ENCODE measurements at places on chromosomes 5 and 9.

GRCh38 chr5:135034963-135035677, 1.1 kb upstream of the PITX1 start:
- DNase-seq: no peak

- DNase-seq: no peak
These were observed 6.4 kb downstream of the ABLIM3 start for GRCh38 chr5:149147676-149148075.

DNA sequence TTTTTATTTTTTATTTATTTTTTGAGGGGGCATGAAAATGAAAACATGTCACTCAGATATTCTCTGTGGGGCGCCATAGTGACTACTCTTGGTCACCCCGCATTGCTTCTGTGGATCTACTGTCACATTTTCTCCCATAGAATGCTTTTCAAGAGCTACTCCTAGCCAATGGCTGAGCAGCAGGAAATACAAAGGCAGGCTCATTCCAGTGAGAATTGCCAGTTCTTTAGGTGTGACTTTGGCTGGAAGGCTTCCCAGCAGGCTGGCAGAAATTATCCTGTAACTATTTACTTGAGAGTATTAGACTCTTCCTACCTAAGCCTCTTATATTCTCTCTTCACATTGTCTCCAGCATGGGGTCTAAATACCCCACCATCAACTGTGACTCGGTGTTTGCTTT, 21.0 kb upstream of the PTPRD start:
- DNase-seq: no peak

DNA sequence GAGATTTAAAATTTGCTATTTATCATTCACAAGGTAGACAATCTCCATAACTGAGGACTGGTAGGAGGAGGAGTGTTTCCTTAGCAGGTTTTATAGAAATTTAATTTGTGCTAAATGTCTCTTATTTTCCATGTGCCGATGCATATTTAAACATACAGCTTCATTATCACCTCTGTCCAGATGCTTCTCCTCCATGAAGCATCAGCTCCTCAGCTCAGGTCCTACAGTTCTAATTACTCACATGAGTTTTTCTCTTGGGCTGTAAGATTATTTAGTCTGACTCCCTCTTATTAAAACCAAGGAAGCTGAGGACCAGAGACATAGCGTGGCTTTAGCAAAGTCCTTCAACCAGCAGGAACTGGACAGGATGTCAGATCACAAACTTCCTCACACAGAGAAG, 300.2 kb upstream of the PANK3 start:
- DNase-seq: no peak

GRCh38 chr5:149504677-149505076, 46.6 kb downstream of the CSNK1A1 start:
- no peak for DNase-seq

GRCh38 chr5:169024421-169024820, 276.5 kb downstream of the SLIT3 start:
- no peak for DNase-seq

- no peak for DNase-seq
These were observed 26.8 kb downstream of the C5orf15 start for GRCh38 chr5:133941456-133942196.

- no peak for DNase-seq
These were observed 343.2 kb upstream of the DAP start for GRCh38 chr5:11104210-11104609.

DNA sequence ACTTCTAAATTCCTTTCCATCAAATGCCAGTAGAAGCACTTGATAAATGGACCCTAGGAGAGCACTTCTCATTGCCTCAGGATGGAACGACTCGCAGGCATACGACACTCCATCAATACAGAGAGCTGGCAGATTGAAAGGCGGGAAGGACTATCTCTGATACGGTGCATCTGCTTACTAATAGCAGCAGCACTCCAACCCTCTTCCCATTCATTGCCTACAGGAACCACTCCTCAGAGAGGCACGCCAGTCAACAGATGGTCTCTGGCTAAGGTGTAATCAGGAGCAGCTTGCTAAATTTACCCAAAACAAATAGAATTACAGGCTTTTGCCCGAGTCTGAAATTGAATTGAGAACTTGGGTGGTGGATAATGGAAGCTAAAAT, 168.1 kb downstream of the EFNA5 start:
- DNase-seq: no peak

DNA sequence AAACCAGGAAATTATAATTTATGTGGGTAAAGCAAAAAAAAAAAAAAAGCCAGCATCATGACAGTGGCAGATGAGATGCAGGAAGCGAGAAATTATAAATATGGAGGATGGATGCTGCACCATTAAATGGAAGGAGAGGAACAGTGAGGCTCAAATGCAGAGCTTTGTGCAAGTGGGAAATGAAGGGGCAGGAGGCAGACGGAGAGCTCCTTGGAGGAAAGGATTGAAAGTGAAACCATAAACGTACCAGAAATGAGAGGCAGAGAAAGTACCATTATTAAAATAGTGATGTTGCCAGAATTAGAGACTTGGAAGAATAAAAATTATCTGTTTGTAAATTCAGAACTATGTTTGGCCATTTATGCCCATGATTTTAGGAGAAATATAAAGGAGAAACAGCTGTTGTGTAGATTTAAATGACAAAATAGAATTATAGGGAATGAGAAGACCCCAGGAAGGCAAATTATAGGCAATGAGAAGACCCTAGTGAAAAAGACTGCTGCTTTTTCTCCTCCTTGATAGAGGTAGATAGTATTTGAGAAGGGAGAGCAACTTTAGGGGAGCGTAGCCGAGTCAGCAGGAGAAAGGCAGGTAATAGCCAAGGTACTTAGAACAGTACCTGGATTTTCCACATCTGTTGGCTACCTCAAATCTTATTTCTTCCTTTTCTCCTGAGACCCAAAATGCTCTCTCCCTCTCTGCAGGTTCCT, 341.0 kb upstream of the CD180 start:
- DNase-seq: no peak

DNA sequence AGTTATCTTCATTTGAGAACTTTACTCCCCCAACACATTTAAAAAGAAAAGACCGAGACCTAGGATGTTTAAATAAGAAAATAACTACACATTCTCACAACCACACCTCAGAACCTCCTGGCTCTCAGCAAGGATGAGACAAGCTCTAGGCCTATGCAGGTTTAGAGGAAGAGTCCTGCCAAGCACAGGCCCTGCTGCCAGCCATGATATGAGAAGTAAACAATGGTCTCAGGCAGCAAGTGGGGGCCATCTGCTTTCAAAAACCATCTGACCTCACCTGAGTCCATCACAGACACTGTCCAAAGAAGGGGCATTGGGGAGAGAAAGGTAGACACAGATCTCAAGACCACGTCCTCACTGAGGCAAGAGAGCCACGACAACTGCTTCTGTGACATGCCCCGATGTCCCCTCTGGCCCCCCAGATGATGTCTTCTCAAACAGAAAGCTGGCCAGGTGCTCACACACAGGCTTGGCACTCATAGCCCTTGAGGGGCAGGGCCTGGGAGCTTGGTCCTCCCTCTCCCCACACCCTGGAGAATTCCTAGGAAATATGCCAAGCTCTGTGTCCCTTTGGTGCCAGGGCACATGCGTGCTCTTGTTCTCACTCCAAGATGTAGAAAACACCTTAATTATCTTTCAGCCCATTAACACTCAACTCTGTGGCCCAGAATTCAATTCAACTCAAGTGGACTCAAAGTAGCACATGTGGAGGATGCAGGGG, 150.4 kb downstream of the FSTL4 start:
- DNase-seq: no peak

DNA sequence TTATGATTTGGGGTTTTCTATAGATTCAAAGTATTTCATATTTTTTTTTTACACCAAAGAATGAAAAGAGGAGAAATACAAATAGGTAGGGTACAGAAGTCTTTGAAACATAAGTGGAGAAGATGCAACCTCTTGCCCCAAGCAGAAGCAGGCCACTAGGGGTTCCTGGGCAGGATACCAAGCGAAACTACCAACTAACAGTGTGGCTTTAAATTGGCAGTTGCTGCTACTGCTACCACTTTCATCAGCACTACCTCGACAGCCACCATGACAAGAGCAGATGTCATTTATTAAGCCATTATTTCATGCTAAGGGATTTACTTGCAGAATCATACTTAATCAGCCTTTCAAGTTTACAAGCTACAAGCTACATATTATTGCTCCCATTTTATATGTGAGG, 288.1 kb downstream of the NR3C1 start:
- no peak for DNase-seq

GRCh38 chr9:95316274-95316673, 1.2 kb downstream of the FANCC start:
- DNase-seq: no peak

DNA sequence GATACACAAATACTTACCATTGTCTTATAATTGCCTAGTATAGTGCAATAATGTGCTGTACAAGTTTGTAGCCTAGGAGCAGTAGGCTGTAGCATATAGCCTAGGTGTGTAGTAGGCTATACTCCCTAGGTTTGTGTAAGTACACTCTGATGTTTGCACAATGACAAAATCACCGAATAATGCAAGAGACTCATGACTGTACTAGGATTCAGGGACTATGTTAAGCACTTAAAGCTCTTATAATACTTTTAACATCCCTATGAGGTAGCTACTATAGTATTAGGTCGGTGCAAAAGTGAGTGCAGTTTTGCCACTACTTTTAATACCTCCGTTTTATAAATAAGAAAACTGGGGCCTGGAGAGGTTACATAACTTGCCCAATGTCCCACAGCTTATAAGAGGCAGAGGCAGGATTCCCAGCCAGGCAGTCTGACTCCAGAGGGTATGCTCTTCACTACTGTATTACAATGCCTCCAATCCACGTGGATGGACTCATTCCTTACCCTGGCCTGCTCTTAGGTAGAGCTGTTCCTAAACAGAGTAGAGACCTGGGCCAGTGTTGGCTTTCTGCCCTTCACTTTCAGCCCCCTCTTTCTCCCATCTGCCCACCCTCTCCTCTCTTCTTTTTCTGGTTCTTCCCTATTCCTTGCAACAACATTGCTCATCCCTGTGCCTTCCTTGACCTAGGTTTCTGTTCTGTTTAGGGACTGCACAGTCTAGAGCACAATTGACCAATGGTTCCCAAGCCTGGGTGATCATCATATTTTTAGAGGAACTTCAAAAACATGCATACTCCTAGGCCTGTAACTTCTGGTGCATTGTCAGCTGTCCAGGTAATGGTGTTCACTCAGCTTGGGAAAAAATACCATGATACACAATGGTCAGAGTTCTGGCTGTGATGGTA, 114.0 kb downstream of the CARTPT start:
- DNase-seq: no peak

DNA sequence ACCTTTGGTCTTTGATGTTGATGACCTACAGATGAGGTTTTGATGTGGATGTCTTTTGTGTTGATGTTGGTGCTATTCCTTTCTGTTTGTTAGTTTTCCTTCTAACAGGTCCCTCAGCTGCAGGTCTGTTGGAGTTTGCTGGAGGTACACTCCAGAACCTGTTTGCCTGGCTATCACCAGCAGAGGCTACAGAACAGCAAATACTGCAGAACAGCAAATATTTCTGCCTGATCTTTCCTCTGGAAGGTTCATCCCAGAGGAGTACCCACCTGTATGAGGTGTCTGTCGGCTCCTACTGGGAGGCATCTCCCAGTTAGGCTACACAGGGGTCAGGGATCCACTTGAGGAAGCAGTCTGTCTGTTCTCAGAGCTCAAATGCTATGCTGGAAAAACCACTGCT, 694.5 kb upstream of the CDH6 start:
- DNase-seq: no peak

- no peak for DNase-seq
These were observed 345.2 kb downstream of the ZSWIM6 start for GRCh38 chr5:61677220-61677619.

DNA sequence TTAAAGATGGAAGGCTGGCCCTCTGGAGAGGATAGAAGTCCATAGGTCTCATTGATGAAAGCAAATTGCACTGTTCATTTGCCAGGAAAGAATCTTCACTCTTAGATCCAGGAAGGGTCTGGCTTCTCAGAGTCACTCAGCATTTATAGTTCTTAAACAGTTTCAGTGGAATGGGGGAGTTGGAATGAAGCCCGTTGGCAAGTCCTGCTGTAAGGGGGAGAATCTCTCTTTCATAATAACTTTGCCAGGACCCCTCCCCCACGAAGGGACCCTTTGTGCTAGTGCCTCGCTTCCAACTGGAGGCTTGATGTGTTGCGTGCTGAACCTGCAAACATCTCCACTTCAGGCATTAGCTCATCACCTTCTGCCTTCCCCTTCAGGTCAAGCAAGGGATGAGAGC, 57.1 kb downstream of the ENTREP1 start:
- DNase-seq: no peak

DNA sequence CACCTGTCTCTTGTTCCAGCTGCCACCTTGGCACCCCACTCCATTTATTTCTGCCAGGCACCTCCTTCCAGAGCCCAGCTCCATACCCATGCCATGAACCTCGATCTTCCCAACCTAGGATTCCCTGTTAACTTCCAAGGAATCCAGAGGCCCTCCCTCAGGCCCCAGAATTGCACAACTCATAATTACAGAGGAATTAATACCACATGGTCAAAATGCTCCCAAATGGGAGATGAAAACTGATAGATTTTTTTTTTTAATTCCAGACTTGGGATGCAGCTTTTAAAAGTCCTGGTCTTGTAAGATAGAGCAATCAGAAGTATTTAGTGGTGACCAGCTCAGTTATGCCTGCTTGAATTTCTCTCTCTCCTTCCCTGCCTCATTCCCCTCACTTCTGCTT, 96.2 kb upstream of the CCDC112 start:
- DNase-seq: no peak

GRCh38 chr5:148899993-148900392, 73.6 kb downstream of the ADRB2 start:
- DNase-seq: no peak

- no peak for DNase-seq
These were observed 12.7 kb downstream of the GNPDA1 start for GRCh38 chr5:142000173-142000572.

DNA sequence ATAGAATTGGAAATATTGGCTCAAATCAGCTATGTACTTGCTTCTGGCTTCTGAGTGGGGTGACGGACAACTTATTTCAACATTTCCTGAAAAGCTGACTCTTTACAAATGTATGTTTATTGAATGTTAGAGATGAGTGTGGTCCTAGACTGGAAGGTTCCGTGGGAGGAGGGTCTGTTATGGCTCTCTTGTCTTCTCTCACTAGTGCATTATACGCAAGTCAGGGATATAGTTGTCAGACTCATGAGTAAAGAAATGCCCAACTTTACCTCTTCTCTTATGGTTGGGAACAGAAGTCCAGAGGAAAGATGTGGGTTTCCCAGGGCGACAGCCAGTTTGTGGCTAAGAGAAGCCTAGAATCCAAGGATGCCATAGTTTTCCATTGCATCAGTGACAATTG, 839.3 kb upstream of the WWC1 start:
- DNase-seq: no peak

DNA sequence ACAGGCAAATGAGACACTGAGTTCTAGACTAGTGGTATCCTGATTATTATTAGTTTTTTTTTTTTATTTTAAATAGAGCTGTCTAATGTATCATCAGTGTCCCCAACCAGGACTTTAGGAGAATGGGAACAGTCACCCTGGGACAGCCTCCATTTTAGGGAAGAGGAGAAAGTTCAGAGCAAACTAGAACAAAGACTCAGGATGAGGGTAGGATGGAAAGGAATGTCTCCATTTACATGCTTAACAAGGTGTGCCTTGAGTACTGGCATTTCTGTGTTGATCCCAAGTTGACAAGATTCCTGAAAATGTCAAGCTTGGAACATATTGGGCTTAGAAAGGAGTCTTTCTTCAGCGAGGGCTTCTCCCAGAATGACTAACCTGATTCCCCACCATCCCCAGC, 223.5 kb downstream of the ARRDC3 start:
- no peak for DNase-seq

GRCh38 chr5:176466245-176466871, 18.2 kb downstream of the FAF2 start:
- peak; percentile 90 for DNase-seq

- no peak for DNase-seq
These were observed 9.6 kb downstream of the HCN1 start for GRCh38 chr5:45686620-45687019.
